T1000 (cell line): ENCODE measurements at places on chromosomes 16 and 17.
A peak's percentile ranks its signal among the peaks of the same experiment; 100 is the strongest.

DNA sequence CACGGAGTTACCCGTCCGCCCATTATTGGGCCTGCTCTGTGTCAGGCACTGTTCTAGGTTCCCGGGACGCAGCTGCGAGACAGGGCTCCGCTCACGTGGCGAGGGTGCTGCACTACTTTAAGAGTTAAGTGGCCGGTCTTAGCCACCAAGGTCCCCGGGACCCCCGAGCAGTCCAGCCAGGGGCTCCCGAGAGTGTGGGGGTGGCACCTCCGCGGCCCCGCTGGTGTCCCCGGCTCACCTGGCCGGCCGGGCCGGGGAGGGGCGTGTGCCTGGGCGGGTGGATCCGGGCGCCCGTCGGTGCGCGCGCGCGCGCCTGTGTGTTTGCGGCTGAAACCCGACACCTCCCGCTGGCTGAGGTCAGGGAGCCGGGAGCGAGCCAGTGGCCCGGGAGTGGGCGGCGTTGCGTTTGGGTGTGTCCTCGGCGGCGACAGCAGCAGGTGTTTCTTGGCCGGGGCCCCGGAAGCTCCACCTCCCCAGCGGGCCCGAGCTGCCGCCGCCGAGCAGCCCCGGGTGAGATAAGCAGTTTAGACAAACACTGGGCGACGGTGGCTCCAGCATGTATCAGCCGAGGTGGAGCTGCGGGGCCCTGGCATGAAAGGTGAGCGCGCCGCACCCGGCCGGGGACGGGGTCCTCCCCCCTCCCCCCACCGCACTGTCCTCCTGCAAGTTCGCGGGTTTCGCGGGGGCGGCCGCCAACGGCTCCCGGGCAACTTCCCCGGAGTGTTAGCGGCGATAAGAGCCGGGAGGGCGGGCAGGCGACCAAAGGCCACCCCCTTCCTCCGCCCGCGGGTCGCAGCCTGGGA is at the start of gene GSE1:
Gene GSE1 (plus strand): TSS at position 522 of the 803 bp plus-strand sequence. CDS start 70 bp downstream, at position 592.
- DNase-seq: peak; percentile 46

- no peak for DNase-seq
These were observed 39.6 kb downstream of the PPL start for GRCh38 chr16:4897328-4897727.

DNA sequence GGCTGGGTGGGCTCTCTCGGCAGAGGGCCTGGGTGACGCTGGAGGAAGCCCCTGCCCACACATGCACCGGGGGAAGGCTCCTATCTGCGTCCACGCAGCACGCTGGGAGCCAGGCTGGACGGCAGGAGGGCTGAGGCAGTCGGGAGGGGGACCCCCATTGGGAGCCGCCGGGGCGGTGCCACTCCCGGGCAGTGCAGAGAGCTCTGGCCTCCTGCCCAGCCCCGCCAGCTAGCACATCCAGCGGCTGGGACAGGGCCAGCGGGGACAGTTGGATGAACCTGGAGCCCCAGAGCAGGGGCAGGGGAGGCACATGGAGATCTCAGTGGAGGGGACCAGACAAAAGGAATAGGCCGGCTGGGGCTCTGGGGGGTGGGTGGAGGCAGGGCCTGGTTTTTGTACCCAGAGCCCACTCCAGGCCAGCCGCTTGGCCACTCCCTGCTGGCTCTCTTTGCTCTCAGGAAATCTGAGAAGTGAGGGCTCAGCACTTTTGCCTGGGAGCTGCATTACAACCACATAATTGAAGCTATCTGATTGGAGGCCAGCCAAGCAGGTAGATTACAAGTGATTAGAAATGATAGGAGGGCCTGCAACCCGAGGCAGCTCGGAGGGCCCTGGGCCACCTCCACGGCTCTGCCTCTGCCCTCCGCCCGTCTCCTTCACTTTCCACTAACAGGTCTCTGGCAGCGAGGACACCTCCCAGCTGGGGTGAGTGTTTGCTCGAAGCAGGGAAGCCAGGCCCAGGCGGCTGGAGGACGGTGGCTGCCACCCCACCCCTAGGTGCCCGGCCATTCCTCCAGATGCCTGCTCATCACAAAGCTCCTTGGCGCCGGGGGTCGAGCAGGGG is 40.1 kb downstream of the ENGASE start:
- DNase-seq: no peak

DNA sequence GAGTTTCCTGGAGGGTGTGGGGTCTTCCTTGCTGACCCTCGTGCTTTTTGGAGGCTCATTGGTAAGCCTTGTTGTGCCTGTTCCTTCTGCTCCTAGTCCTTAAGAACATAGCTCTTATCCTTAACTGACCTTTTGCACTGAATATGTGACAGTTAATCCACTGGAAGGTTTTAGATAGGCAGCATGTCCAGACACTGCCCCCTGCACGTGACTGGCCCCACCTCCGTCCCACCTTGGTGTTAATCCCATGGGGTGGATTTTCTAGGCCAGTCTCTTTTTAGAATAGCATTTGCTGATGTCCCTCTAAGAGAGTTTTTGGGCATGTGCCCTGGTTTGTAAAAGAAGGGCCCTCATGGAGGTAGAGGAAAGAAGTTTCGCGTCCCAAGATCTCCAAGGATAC is 58.3 kb downstream of the RBFOX1 start:
- no peak for DNase-seq

- peak; percentile 7 for DNase-seq
These were observed 135.4 kb downstream of the KCNJ12 start for GRCh38 chr17:21511363-21512195.

DNA sequence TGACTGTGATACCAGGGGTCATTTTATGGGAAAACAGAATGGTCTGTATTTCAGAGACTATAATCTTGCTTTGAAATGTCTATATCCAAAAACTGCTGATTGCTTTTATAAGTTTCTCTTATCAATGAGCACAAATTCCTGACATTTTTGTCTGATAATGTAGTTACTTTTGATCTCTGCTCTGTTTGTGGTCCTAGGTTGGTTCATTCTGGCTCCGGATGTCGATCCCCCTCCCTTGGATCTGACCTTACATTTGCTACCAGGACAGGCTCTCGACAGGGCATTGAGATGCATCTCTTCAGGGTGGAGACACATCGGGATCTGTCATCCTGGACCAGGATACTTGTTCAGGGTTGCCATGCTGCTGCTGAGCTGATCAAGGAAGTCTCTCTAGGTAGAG is 27.3 kb upstream of the VPS4A start:
- DNase-seq: no peak

DNA sequence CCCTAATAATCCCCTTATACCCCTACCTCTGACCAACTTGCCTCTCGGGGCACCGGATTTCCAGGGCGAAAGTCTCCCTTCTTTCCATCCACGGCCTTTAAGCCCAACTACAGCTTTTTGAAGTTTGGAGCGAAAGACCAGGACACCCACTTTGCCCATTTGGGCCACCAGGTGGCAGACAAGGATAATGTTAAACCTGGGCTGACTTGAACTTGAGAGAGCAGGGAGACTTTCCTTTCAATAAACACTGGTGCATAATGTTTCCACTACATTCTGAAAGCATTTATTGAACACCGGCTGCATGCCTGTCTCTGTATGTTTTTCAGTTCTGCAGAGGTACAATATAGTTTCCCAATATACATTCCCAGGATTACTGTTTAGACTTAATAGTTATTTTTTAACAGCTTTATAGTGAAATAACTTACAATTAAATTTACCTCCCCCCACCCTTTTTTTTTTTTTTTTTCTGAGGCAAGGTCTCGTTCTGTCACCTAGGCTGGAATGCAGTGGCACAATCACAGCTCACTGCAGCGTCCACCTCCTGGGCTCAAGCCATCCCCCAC is 6.9 kb upstream of the CES3 start:
- DNase-seq: peak; percentile 29

DNA sequence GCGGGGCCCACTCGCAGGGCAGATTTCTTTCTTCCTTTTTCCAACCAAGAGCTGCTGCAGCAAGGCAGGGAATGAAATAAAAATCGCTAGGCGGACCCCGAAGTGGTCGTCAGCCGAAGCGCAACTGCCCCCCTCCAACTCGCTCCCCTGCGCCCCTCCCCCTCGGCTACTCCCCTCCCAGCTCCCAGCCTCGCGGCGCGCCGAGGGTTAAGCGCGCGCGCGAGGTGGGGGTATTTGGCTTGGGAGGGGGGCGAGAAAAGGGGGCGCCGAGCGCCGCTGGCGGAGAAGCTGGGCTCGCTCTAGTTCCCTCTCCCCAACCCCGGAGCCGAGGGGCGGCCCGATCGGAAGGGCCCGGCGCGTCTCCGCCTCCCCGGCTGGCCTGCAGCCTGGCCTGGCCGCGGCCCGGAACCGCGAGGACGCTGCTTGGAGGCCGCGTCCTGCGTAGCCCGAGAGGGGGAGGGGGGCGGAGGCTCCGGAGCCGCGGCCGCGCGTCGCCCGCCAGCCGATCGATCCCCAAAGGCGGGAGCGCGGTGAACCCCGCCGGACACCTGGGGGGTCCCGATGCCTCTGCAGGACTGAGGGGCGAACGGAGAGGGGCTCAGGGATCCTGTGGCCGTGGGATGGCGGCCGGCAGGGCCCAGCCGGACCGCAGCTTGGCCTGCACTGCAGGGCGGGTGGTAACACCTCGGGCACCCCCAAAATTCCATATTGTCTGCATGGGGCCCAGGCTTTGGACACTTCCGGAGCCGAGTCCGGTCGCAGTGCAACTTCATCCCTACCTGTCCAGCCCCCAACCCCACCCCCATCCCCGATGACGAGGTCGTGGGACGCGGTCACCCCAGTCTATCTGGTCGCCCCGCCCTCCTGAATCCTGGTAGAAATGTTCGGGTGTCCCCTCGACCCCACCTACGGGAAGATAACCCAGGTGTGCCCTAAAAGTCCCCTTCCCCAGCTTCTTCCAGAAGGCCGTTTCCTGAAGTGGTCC is 4.9 kb upstream of the CBX4 start:
- no peak for DNase-seq

- no peak for DNase-seq
These were observed 131.8 kb upstream of the CACNG3 start for GRCh38 chr16:24124291-24124690.

GRCh38 chr16:65713181-65713808 is 591.4 kb upstream of the CDH11 start:
- no peak for DNase-seq

GRCh38 chr16:87895641-87896141 is 26.4 kb upstream of the SLC7A5 start:
- DNase-seq: no peak

GRCh38 chr17:78898947-78899346 is 4.1 kb downstream of the CEP295NL start:
- DNase-seq: no peak

- no peak for DNase-seq
These were observed 94.4 kb downstream of the SHISA9 start for GRCh38 chr16:12995721-12996372.

DNA sequence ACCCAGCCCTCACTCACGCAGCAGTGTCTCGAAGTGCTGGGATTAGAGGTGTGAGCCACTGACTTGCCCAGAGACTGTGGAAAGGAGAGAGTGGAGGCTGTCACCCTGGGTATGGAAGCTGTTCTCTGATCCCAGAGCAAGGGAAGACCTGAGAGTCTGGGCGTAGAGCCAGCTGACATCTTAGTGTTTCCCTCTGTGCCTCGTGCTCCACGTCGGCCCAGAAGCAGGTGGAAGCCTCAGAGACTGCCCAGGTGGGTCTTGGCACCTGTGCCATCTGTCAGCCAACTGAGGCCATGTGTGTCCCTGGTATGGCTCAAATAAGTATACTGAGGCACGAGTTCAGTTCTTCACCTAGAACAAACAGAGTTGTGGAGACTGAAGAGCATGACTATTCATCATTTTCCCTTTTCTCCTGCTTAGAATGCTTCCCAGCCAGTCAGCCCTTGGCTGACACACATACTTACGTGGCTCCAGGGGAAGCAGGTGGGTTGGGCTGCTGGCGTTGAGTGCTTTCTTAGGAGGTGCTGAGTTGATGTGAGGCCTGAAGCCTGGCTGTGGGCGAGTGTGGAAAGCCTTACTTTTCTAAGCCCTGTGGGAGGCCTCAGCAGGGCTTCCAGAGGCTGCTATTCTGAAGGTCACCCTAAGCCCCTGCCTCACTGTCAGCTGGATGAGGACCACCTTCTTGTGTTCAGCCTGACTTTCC is 8.1 kb downstream of the CTRL start:
- no peak for DNase-seq

GRCh38 chr17:59760160-59760559 is 52.7 kb downstream of the VMP1 start:
- no peak for DNase-seq

GRCh38 chr16:31148281-31148728 is 1.6 kb downstream of the PRSS36 start:
- DNase-seq: no peak

DNA sequence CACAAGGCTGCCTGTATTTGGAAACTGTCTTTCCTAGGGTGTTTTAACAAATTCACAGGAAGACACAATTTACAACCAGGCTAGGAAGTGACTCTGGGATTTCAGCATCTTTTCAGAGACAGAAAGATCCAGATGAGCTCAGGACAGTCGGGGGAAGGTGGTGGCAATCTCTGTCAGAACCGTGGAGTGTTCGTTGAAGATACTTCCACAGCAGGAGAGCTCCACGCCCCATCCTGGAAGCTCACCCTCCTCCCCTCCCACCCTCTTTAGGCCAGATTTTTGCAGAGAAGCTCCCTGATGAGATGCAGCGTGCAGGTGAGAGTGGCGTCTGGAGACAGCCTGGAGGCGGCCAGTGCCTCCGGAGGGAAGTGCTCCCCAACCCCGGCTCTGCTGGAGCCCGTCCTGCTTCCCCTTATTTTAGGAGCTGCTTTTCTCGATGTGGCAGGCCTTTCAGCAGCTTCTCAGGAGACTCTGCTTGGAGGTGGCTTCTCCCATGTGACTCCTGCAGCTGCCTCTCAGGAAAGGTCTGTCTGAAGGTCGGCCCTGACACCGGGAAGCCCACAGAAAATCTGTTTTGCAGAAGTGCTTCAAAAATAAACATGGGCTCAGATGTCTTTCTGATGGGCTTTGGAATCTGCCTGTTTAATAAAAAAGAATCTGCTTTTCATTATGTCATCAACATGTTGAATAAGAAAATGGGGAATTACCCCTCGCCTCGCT is 186.4 kb upstream of the CHMP6 start:
- DNase-seq: no peak

- DNase-seq: no peak
These were observed 62.9 kb upstream of the CPHXL start for GRCh38 chr16:75789237-75789636.
